ENCODE measurements at places on chromosomes 4 and X.

GRCh38 chr4:118173126-118173525 lies 138.8 kb downstream of the NDST3 start:
- H3K4me1 ChIP-seq = no peaks in the 10 kb centered on the region
- DNase-seq = no peak
- no peak overlapping the region for H3K4me3 ChIP-seq
- no peak overlapping the region for H3K27ac ChIP-seq
- no peaks in the 10 kb centered on the region for H3K27me3 ChIP-seq

- H3K27me3 ChIP-seq = no peaks in the 10 kb centered on the region
- H3K36me3 ChIP-seq = no peaks in the 10 kb centered on the region
- H3K4me1 ChIP-seq = no peaks in the 10 kb centered on the region
- no peak overlapping the region for H3K4me3 ChIP-seq
- no peak overlapping the region for H3K27ac ChIP-seq
These were observed 47.7 kb upstream of the GALNTL6 start for GRCh38 chr4:171765514-171765913.

DNA sequence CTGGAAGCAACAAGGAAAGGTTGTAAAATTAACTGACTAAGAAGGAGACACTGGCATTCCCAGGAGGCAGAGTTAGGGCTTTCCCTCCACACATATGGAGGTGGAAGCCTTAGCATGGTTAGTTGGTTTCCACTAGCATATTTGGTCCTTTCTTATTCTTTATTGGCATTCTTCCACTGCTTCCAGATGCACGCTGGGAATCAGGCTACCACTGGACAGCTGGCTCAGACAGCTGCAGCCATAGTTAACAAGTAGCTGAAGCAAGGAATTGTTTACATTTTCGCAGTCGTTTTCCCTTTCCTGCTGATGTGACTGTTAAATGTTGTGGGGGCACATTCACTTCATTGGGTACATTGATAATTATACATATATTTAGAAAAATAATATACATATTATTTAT lies 169.2 kb downstream of the GRIA2 start:
- H3K27me3 ChIP-seq = no peaks in the 10 kb centered on the region
- H3K36me3 ChIP-seq = no peaks in the 10 kb centered on the region
- H3K4me3 ChIP-seq = no peak overlapping the region
- no peaks in the 10 kb centered on the region for H3K4me1 ChIP-seq
- H3K27ac ChIP-seq = no peak overlapping the region

- H3K4me1 ChIP-seq = no peaks in the 10 kb centered on the region
- H3K4me3 ChIP-seq = no peak overlapping the region
- no peak for DNase-seq
- no peaks in the 10 kb centered on the region for H3K36me3 ChIP-seq
- no peaks in the 10 kb centered on the region for H3K27me3 ChIP-seq
These were observed 250.4 kb downstream of the TMA16 start for GRCh38 chr4:163744861-163745260.

DNA sequence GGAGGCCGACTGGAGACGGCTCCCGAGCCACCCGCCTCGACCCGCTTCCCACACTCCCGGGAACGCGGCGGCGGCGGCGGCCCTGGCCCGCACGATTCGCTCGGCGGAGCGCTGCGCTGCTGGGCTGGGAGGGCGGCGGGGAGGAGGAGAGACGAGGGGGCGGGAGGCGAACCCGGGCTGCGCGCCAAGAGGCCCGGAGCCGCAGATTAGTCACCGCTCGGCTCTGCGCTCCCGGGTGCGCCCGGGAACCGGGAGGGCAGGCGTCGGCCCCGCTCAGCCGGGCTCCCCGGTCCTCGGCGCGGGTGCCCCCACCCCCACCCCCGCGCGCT lies 11.2 kb upstream of the BCOR start:
- peak overlapping the region; percentile 51 for H3K4me3 ChIP-seq
- no peaks in the 10 kb centered on the region for H3K4me1 ChIP-seq
- no peaks in the 10 kb centered on the region for H3K27me3 ChIP-seq
- DNase-seq = no peak

- no peak for DNase-seq
- no peaks in the 10 kb centered on the region for H3K36me3 ChIP-seq
- H3K4me1 ChIP-seq = no peaks in the 10 kb centered on the region
- H3K27me3 ChIP-seq = no peaks in the 10 kb centered on the region
- no peak overlapping the region for H3K4me3 ChIP-seq
These were observed 59.2 kb upstream of the TMEM164 start for GRCh38 chrX:109943740-109944092.

- no peaks in the 10 kb centered on the region for H3K36me3 ChIP-seq
- H3K4me1 ChIP-seq = peaks cover 9% of the 10 kb centered on the region
- no peak for DNase-seq
- H3K27ac ChIP-seq = no peak overlapping the region
- no peak overlapping the region for H3K4me3 ChIP-seq
These were observed 144.0 kb upstream of the NAP1L5 start for GRCh38 chr4:88841635-88842034.

DNA sequence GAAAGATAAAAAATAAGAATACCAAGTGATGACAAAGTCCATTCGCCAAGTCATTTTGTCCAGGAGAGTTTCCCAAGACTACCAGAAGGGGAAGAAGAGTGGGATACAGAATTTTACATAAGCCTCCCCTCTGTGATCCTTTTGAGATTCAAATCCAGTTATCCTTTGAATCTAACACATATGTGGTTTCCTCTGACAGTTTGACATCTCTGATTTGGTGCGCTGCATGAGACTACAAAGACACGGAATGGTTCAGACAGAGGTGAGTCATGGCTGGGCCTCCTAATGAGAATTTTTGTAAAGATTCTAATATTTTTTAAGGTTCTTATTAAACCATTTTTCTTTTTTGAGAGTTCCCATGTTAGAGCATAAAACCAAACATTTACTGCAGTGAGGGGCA lies 38.3 kb downstream of the SLC10A6 start:
- no peaks in the 10 kb centered on the region for H3K4me1 ChIP-seq
- no peak overlapping the region for H3K4me3 ChIP-seq
- peaks cover 82% of the 10 kb centered on the region for H3K36me3 ChIP-seq
- no peak for DNase-seq
- no peaks in the 10 kb centered on the region for H3K27me3 ChIP-seq

- no peak within 1 kb of the TSS for H3K4me3 ChIP-seq
- H3K36me3 ChIP-seq = no peaks in the 10 kb centered on the region
- no peaks in the 10 kb centered on the region for H3K4me1 ChIP-seq
- no peak within 1 kb of the TSS for H3K27ac ChIP-seq
These were observed at the start of gene SERTM2 for GRCh38 chrX:111511477-111511876. Gene SERTM2, plus strand, starts transcription at chrX:111511645. Its CDS starts 7,213 bp downstream, at chrX:111518858.

DNA sequence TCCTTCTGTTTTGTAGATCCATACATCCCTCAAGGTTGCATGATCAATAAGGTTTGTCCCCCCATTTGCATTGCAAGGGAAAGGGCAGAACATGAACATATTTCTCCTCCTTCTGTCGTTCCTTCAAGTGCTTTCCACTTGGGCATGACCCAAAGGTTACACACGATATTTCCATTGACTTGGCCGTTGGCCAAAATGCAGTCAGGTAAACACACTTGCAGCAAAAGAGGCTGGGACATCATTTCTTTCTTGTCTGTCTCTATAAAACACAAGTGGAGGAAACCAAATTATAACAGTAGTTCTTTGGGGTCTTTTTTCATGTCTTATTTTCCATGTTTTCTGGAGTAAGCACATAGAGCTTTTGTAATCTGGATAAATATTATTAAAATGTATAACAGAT lies 156.1 kb downstream of the FRAS1 start:
- no peaks in the 10 kb centered on the region for H3K27me3 ChIP-seq
- H3K4me3 ChIP-seq = no peak overlapping the region
- DNase-seq = no peak
- H3K27ac ChIP-seq = no peak overlapping the region
- no peaks in the 10 kb centered on the region for H3K4me1 ChIP-seq

DNA sequence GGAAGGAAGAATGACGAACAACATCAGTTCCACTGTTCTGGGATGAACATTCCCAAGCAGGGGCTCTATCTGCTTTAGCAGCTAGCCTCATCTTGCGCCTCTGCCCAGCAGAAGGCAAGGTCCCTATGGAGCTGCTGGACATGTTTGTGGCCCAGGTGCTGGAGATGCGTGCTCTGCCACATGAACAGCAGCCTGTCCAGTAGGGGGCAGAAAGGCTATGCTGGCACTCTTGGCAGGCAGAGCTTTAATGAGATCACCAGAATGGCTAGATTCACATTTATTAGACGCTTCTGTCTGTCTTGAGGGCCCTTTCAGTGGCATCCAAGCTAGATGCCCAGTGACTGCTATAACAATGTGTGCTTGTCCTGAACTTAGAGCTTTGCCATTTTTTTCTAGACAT lies 1826.0 kb downstream of the STIM2 start:
- peaks cover 3% of the 10 kb centered on the region for H3K27me3 ChIP-seq
- H3K36me3 ChIP-seq = no peaks in the 10 kb centered on the region
- no peak overlapping the region for H3K4me3 ChIP-seq
- DNase-seq = peak; percentile 15
- no peak overlapping the region for H3K27ac ChIP-seq

DNA sequence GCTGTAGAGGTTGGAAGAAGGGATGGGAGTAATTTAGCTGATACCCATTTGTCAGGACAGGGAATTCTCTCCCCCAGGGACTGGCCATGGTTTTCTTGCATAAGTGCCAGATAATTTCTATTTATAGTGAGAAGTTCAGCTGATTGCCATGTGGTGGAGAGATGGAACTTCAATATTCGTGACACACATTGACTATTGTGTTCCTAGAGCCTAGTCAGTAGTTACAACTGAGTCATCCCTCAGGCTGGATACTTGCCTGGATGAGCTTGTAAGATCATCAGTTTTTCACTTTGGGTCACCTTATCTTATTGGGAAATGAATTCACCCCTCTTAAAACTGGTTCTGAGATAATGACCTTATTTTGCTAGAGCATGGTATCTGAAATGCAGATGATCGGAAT lies 32.2 kb downstream of the CFAP299 start:
- H3K4me3 ChIP-seq = no peak overlapping the region
- no peak for DNase-seq
- no peak overlapping the region for H3K27ac ChIP-seq
- H3K4me1 ChIP-seq = no peaks in the 10 kb centered on the region
- no peaks in the 10 kb centered on the region for H3K36me3 ChIP-seq
- no peaks in the 10 kb centered on the region for H3K27me3 ChIP-seq

DNA sequence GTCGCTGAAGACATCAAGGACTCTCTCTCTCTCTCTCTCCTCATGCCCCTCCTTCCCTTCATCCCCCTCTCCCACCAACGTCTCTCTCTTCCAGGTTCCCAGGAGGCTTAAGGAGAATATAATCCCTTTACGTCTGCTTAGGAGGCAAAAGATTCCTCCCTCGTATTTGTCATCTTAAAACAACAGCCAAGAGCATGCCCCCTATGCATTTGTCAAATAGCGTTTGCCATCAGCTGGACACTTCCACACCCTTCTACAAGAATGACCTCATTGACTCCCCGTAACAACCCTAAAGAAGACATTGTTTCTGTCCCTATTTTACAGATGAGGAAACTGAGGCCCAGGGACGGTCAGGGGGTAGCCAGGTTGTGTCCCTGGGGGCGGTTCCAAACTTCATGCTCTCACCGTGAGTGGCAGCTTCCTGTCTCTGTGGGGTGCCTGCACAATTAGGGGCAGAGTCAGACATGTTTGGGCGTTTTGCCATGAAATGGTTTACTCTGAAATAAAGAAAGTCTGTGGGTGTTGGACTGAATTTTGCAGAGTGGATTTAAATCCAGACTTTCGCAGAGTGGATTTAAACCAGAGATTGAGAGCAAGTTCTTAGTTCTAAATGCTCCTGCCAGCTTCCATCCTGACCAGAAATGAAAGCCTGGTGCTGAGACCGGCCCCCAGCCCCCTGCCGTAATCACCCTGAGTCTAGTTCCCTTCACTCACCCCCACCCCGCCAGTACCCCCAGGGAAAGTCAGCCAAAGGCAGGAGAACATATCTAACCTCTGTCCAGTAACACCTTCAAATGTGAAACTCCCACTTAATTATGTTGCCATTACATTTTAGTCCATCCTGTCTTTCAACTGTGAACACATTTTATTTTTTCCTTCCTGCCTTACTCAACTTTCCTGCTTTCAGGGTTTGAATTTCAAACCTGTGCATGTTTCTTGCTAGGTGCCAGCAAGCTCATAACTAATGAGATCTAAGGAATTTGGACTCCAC lies 44.3 kb upstream of the TBL1X start:
- no peak overlapping the region for H3K27ac ChIP-seq
- no peaks in the 10 kb centered on the region for H3K36me3 ChIP-seq
- no peaks in the 10 kb centered on the region for H3K4me1 ChIP-seq
- DNase-seq = no peak
- H3K4me3 ChIP-seq = no peak overlapping the region

GRCh38 chr4:102469806-102470205 lies 31.4 kb upstream of the NFKB1 start:
- H3K4me1 ChIP-seq = no peaks in the 10 kb centered on the region
- H3K27me3 ChIP-seq = no peaks in the 10 kb centered on the region
- no peak overlapping the region for H3K27ac ChIP-seq

DNA sequence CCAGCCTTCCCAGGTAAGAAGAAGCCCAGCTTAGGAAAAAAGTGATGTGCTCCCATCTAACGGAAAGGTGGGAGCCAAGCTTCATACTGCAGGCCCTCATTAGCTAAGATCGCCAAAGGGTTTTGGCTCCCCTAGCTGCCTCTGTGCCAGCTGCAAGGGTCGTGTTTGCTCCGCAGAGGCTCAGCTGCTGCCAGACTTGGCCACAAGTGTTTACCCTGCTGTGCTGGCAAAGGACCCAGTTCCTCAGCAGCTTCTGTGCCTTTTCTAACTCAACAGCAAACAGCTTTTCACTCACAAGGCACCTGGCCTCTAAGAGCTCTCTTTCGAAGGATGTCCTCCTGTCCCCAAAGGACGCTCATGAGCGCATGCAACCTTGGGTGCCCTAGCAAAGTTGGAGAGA lies 12.2 kb upstream of the VMA21 start:
- no peak overlapping the region for H3K27ac ChIP-seq
- H3K4me1 ChIP-seq = no peaks in the 10 kb centered on the region
- no peak overlapping the region for H3K4me3 ChIP-seq

DNA sequence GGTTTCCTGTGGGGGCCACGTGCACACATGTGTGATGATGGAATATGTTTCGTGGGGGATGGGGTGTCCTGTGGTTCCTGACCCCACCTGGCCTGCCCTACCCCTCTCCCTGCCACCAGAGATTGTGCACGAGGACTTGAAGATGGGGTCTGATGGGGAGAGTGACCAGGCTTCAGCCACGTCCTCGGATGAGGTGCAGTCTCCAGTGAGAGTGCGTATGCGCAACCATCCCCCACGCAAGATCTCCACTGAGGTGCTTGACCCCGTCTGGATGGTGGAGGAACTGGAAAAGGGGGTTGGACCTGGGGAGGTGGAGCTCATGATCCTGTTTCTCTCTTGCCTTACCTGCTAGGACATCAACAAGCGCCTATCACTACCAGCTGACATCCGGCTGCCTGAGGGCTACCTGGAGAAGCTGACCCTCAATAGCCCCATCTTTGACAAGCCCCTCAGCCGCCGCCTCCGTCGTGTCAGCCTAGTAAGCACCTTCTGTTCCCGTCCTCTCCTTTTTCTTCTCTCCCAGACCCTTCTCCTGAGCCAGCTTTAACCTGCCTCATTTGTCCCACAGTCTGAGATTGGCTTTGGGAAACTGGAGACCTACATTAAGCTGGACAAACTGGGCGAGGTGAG lies 5.9 kb downstream of the CDK16 start:
- H3K4me1 ChIP-seq = no peaks in the 10 kb centered on the region

- H3K27ac ChIP-seq = no peak overlapping the region
- H3K36me3 ChIP-seq = no peaks in the 10 kb centered on the region
- no peak overlapping the region for H3K4me3 ChIP-seq
- DNase-seq = no peak
These were observed 288.8 kb downstream of the GRIA2 start for GRCh38 chr4:157509341-157509740.

GRCh38 chrX:12917753-12918152 lies 11.3 kb downstream of the TLR8 start:
- H3K36me3 ChIP-seq = no peaks in the 10 kb centered on the region
- DNase-seq = no peak
- no peak overlapping the region for H3K4me3 ChIP-seq
